ENCODE measurements at places on chromosomes 11 and 22.

GRCh38 chr11:111977146-111978027 lies 40.2 kb downstream of the DIXDC1 start:
- DNase-seq = no peak

- DNase-seq = no peak
Observed at GRCh38 chr22:29879753-29880152, 3.2 kb upstream of the MTMR3 start.

- no peak for DNase-seq
Observed at GRCh38 chr11:45663486-45664375, 1.7 kb downstream of the CHST1 start.

- DNase-seq = no peak
Observed at GRCh38 chr11:90423378-90423777, 200.5 kb upstream of the CHORDC1 start.

DNA sequence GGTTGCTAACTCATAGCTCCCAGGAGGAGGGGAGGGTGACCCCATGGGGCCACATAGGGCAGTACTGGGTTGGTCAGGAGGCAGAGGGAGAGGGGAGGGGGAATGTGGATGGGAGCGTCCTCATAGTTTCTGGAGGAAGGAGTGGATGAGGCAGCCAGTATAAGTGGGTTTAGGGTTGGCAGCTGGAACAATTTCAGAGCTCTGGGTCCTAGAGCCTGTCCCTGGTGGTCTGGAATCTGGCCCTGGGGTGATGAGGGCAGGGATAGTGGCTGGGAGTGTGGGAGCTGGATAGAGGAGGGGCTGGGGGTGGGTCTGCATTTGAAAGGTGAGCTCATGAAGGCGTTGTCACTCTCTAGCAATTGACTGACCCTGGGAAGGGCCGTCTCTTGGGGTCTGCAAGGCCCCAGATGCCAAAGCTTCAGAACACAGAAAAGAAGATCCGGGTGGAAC lies 5.3 kb upstream of the MRGPRG start:
- no peak for DNase-seq

DNA sequence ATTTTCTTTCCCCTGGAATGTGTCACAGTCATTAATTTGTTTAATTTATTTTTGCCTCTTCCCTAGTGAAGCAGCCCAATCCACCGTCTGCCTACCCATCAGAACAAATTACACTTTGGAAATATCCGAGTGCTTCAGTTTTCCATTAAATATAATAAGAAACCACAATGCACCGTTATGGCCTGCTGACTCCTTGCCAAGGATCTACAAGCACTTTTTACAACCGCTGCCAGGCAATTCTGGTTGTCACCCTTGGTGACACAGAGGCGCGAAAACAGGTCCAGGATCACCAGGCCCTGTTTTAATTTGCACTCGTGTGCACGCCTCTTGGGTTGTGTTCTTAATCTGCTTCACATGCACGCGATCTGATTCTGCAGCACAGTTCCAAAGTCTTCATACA lies 43.9 kb downstream of the KIRREL3 start:
- no peak for DNase-seq

- DNase-seq = no peak
Observed at GRCh38 chr11:88179971-88180629, 4.9 kb upstream of the RAB38 start.

GRCh38 chr11:30960387-30960992 lies 374.3 kb upstream of the MPPED2 start:
- DNase-seq = peak; percentile 5

Measured in renal pelvis (tissue), 12 donors.